ENCODE measurements at places on chromosomes 1 and 21.

DNA sequence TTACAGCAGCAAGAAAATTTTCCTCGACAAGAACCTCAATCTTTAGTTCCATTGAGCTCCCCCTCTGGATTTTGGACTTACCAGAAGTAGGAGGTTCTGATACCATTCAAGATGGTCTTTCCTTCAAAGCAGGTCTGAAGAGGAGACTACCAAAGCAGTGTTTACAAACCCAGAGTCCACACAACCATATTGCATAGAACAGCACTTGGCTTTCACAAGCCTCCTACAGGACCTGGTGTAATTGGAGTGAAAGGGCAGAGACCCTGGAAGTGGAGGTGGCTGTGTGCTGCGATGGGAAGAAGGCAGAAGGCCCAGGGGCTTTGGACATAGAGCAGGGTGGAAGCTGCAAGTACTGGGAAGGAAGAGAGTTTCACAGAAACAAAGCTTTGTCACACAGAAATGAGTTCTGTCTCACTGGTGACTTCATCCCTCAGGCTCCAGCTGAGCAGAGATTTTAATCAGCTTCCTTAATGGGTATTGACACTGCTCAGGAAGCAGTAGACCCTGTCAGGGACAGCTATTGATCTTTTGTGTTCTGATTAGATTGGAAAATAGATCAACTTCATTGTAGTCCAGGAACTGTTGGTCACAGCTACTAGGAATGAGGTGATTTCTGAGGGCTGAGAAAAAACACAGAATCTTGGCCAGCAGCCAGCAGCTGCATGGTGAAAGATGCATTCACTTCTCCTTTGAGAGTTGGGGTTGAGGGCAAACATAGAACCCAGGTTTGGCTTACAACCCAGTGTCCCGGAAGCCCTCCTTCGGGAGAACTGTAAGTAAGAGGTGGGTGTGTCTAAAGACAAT, 124.0 kb downstream of the SYT2 start:
- DNase-seq = peak; percentile 43

GRCh38 chr1:226867461-226868054, 2.9 kb upstream of the PSEN2 start:
- no peak for DNase-seq

GRCh38 chr1:101301446-101302057, 64.7 kb downstream of the S1PR1 start:
- DNase-seq = no peak

- DNase-seq = no peak
These were observed 5.2 kb downstream of the SOX13 start for GRCh38 chr1:204077979-204078696.

DNA sequence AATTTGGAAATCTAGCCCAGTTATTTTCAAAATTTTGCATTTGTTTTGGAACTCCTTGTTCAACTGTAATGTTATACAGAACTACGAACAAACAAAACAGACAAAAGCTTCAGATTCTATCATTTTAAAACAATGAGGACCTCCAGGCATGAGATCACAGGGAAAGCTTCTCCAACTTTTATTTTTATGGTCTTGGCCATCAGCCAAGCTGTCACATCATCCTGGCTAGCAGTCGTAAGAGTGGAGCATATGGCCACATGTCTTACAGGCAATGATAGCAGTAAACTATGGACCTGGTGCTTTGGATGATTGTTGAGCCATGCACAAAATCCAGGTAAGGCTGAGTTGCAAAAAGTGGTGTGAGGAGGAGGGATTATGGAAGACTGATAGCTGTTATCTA, 299.6 kb downstream of the LMX1A start:
- no peak for DNase-seq

GRCh38 chr21:24418671-24419070, 1188.6 kb downstream of the MRPL39 start:
- no peak for DNase-seq

DNA sequence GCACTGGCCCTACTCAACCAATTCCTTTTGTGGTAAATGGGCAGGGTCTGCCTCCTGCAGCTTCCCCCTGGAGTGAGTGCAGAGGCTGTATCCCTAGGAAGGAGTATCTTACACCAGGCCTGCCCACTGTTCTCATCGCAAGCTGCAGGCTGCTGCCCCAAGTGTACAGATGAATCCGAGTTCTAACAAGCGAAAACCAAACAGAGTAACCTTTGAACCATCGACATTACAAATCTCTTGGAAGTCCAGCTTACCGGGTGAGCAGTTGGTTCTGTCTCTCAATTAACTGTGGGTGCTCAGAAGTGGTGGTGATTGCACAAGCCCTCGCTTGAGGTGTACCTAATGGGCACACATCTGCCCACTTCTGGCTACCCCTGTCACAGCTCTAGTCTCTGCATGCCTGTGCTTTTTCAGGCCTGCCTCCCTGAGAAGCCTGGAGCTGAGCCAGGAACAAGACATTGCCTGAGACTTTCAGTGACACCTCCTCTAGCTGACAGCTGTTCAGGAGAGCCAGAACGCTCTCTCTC, 22.7 kb downstream of the INAVA start:
- DNase-seq = no peak

GRCh38 chr1:150008699-150009098, 1.8 kb downstream of the OTUD7B start:
- no peak for DNase-seq

DNA sequence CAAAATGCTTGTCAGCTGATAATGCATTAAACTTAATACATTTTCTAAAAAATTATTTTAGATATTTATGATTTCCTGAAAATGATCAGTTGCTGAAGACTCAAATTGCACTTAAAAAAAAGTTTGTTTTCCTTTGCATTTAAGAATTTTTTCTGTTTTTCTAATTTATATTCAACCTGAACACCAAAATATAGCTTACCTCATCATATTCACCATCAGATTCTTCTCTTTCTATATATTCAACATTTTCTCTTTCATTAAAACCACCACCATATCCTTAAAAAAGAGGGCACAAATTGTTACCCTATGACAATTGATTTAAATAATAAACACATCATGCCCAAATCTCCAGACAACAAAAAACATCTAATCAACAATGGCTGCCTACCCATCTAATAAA, 8.6 kb downstream of the ZRANB2 start:
- no peak for DNase-seq

GRCh38 chr1:8382051-8382505, 64.2 kb downstream of the SLC45A1 start:
- no peak for DNase-seq

- DNase-seq = no peak
These were observed 128.8 kb downstream of the PDE4B start for GRCh38 chr1:65921446-65921845.

DNA sequence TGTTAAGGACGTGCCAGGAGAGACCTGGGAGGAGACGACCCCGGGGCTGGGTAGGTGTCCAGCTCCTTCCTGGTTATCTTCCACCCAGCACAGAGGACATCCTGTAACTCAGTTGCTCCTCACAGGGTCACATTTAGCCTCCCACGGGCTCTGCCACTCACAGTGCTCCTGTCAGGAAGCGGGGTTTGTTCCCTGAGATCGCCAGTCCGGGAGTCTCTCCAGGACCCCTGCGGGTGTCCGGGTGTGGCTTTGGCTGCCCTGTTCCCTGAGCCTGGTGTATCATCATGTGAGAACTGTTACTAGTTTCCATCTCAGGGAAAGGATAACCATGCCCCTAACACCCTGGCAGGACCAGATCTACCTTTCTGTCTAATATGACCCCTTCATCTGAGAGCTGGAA, 158.2 kb upstream of the RUNX1 start:
- DNase-seq = no peak

DNA sequence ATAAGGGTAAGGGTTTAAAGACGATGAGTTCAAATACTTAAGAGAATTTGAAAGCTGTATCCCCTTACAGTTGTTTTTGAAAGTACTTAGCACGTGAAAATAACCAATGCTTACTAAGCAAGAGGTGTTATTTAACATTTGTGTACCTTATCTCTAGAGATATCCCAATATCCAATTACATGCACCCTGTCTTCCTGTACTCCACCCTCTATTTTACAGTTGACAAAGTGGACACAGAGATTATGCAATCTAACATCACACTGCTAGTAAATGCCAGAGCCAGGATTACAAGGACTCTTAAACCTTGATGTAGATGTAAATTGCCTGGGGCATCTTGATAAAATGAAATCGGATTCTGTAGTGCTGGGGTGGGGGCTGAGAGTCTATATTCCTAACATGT, 72.0 kb downstream of the GDAP2 start:
- no peak for DNase-seq

- DNase-seq = peak; percentile 77
These were observed 5.7 kb upstream of the PLPP3 start for GRCh38 chr1:56584910-56585528.

DNA sequence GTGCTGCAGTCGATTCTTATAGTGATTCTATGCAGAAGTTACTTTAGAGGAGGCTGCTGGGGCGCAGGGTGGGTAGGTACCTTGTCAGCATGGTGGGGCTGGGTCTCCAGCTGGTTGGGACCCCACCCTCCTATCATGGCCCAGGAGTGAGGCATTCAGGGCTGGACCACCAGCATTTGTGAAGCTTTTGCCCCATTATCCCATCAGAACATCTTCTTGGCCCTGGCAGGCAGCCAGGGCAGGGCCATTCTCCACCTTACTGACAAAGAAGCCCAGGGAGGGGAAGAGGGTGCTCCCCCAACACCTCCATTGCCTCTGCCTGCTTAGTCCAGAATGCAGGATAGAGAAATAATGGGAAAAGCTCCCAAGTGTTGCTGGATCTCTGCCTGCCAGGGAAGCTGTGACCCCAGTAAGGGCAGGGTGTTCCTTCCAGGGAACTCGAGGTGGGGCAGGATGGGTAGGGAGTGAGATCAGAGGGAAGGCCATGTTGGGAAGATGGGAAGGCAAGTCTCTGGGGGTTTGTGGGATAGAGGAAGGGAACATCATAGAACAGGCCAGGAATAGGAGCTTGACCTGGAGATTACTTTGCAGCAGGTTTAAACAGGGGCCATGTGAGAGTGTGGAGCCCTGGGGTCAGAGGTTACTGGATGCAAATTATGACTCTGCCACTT, 16.2 kb upstream of the SLC2A1 start:
- DNase-seq = no peak

GRCh38 chr1:185566995-185567394, 167.2 kb upstream of the HMCN1 start:
- no peak for DNase-seq

- no peak for DNase-seq
These were observed 35.3 kb downstream of the CLCA4 start for GRCh38 chr1:86582161-86582560.

DNA sequence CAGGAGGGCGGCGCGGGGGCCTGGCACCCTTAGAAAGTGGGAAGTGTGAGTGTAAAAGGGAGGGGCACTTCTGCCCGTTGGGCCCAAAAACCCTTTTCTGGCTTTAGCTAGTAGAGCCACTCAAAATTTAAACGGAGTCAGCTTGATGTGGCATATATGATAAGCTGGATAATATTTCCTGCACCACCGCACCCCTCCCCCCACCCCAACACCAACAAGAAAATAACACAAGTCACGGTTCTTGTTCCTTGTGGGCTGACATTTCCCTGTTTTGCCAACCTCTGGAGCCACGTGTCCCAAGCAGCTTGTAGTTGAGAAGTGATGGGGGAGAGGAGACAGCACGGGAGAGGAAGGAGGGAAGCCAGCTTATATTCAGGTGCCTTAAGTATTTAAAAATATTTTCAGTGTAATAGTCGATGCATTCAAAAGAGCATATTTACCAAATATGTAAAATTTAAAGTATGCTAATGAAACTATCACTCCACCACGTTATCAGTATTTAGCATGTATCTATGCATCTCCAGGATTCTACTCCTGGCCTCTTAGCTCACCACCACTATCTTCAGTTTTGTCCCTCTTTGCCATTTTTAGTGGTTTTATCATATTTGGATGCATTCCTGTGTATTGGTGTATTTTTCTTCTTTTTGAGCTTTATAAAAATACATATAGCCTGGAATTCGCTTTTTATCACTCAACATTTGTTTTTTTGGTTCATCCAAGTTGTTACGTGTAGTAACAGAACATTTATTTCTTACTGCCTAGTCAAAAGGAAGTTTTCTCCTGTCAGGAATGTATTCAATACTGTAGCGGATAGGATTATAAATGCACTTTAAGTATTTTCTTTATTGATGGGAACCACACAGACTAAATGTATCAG, 773 bp upstream of the DDX59 start:
- DNase-seq = no peak

- peak; percentile 68 for DNase-seq
These were observed 664 bp downstream of the FAM89A start for GRCh38 chr1:231039161-231040018.

GRCh38 chr1:201748335-201748734, 80.6 kb upstream of the IPO9 start:
- no peak for DNase-seq

DNA sequence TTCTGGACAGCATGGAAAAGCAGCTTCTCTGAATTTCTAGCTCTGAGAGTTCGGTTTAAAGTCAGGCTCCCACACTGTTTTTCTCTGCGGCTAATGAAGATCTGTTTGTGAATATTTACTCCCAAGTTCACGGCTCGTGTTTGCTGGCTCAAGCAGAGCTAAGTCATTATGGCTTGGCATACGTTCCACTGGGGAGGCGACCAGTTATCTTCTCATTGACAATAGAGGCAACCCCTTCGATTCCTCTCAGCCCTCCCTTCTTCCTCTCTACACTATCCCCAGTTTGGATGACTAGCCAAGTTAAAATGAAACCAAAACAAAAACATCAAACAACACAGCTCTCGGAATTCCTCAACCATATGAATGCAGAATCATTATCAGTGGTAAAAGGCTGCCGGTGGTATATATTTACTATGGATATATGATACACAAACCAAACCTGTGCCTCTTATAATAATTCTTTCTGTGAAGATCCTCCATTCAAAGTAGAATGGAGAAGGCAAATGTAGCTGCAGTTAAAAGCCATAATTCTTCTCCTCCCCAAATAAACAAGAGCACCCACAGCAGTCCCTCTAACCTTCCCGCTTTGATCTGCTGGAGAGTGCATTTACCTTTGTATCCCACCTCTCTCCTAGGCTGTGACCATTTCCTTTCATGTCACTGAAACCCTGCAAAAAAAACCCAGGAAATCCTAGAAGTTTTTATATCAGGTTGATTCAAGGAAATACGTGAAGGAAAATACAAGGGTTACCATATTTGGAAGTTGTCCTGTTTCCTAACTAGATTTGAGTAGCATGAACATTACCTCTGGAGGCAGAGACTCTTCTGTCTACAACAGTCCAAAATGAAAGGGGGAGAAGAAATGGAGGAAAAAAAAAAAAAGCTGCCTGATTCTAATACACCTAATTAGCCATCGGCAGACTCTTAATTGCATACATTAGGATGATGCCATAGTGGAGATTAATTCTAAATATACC, 108.3 kb upstream of the USH2A start:
- peak; percentile 4 for DNase-seq
